Neural crest cell (in vitro differentiated cells): ENCODE measurements at places on chromosomes 13 and 19.

- DNase-seq, result no peak
These were observed 504.3 kb downstream of the IRS2 start for GRCh38 chr13:109281903-109282635.

GRCh38 chr19:2806736-2807378 is 12.8 kb upstream of the ZNF554 start:
- no peak for DNase-seq

- no peak for DNase-seq
These were observed 894.9 kb upstream of the PCDH9 start for GRCh38 chr13:68125087-68125480.

GRCh38 chr13:35499196-35499662 is 22.7 kb upstream of the MAB21L1 start:
- DNase-seq, result no peak

GRCh38 chr13:33560726-33561125 is 257.2 kb upstream of the RFC3 start:
- DNase-seq, result no peak

DNA sequence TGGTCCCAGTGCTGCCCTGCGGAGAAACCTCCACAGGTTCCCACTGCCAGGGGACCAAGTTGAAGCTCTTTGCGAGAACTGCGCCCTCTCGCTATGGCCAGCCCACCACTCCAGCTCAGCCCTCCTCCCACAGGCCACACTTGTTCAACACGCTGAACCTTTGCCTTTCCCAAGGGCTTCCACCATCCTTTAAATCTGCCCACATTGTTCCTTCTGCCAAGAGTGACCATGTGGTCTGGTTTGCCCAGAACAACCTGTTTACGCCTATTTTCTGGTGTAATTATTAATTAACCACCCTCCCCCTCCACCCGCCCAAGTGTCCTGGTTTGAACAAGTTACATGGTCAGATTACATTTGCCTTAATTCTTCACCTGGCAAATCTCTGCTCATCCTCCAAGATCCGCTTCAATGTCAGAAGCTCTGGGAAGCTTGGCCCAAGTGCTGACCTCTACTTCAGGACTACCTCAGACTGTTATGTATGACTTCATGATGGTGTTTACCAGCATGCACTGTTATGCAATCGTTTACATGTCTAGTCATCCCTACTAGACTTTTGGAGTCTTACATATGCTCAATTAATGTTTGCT is 12.0 kb upstream of the USP12 start:
- no peak for DNase-seq
